SW 1271 (cell line): ENCODE measurements at places on chromosomes 13 and 19.
A peak's percentile ranks its signal among the peaks of the same experiment; 100 is the strongest.

GRCh38 chr13:112812306-112813055 is 122.6 kb downstream of the ATP11A start:
- no peak for DNase-seq

GRCh38 chr13:57846600-57847173 is 215.1 kb downstream of the PCDH17 start:
- no peak for DNase-seq

GRCh38 chr13:97259410-97259797 is 37.3 kb downstream of the MBNL2 start:
- no peak for DNase-seq

GRCh38 chr13:51033421-51034185 is 77.5 kb downstream of the C13orf42 start:
- no peak for DNase-seq

GRCh38 chr13:32669030-32669646 is 82.9 kb downstream of the PDS5B start:
- DNase-seq = peak; percentile 44

DNA sequence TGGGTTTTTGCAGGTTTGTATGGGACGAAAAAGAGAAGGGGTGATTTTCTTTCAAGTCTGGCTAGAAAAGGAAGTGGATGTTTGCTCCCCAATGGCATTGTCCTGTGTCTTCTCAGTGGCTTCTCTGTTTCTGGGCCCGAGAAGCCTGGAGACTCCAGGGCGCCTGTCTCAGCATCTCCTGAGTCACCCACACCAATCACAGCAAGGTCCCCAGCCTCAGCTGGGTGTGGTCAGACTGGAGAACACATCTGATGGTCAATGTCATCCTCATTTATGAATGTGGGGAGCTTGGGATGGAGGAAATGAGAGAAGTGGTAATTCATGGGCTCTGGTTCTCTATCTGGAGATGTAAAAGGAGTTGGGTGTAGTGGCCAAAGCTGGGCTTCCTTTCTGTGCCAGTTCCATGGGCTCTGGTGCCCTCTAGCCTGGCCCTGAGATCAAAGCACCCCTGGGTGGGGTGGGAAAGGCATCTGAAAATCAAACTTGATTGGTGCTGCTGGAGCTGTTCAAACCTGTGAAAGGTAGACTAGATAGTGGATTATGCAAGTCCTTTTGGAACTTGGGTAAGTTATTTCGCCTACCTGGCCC is 13.4 kb downstream of the RASL11A start:
- no peak for DNase-seq

DNA sequence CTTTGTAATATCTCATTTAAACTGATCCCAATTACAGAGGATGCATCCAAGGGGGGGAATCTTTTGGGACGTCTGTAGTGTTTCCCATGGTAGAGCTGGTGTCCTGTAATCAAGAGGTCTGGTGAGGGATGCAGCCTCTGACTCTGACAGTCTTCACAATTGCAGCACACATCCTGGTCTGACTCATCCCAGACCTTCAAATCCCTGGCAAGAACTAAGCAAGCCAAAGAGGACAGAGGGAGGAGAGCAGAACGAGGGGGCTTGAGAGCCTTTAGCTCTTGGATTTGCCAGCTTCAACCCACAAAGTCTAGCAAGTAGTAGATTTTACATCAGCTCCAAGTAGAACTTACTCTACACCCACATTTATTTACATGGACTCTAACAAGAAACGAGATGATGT is 17.3 kb upstream of the FCGBP start:
- DNase-seq = no peak

DNA sequence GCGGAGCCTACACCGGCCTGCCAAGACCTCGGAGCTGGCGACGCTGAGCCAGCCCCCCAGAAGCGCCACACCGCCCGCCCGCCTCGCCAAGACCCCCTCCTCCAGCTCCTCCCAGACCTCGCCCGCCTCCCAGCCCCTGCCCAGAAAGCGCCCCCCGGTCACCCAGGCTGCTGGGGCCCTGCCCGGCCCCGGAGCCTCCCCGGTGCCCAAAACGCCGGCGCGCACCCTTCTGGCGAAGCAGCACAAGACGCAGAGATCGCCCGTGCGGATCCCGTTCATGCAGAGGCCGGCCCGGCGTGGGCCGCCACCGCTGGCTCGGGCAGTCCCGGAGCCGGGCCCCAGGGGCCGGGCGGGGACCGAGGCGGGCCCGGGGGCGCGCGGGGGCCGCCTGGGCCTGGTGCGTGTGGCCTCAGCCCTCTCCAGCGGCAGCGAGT is 10.2 kb downstream of the C19orf25 start:
- no peak for DNase-seq

- no peak for DNase-seq
Measured at GRCh38 chr19:54262066-54262465, 5.0 kb upstream of the LILRB5 start.

- DNase-seq = peak; percentile 35
Measured at GRCh38 chr19:27974082-27974513, 1238.9 kb downstream of the UQCRFS1 start.

- no peak for DNase-seq
Measured at GRCh38 chr13:39998166-39998565, 342.7 kb downstream of the COG6 start.

- DNase-seq = peak; percentile 32
Measured at GRCh38 chr19:42216653-42217519, 591 bp downstream of the DEDD2 start.

GRCh38 chr13:114080739-114081561 is 51.5 kb downstream of the RASA3 start:
- no peak for DNase-seq

GRCh38 chr13:113816946-113817859 is 46.7 kb downstream of the GAS6 start:
- peak; percentile 21 for DNase-seq

DNA sequence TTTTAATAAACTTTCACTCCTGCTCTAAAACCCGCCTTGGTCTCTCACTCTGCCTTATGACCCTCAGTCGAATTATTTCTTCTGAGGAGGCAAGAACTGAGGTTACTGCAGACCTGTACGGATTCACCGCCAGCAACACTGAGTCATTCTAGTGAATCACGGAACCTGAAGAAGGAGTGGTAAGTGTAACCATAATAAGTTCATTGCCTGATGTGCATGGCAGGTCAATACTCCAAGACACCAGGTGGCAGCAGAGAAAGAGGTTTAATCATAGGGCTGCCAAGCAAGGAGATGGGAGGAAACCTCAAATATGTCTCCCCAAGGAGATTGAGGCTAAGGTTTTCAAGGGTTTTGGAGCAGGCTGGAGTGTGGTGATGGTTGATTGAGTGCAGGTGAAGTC is 204.3 kb upstream of the IPO5 start:
- no peak for DNase-seq

DNA sequence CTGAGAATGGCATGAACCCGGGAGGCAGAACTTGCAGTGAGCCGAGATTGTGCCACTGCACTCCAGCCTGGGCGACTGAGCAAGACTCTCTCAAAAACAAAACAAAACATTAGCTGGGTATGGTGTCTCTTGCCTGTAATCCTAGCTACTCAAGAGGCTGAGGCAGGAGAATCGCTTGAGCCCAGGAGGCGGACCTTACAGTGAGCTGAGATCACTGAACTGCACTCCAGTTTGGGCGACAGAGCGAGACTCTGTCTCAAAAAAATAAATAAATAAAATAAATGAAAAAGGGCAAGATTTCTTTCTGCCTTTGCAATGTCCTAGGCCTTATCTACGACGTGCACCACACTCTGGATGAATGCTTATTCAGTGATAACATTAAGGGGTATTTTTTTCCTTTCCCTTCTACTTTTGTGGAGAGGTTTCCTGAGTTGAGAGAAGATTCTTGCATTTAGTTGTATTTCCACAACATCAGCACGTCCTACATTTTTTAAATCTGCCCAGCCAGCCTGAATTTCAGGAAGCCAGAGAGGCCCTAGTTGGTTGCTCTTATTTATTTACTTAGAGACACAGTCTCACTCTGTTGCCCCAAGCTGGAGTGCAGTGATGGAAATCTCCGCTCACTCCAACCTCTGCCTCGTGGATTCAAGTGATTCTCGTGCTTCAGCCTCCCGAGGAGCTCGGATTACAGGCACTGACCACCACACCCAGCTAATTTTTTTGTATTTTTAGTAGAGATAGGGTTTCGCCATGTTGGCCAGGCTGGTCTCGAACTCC is 26.1 kb upstream of the OR1M1 start:
- no peak for DNase-seq
